IMR-90 (cell line): ENCODE measurements at places on chromosomes 1 and 21.

DNA sequence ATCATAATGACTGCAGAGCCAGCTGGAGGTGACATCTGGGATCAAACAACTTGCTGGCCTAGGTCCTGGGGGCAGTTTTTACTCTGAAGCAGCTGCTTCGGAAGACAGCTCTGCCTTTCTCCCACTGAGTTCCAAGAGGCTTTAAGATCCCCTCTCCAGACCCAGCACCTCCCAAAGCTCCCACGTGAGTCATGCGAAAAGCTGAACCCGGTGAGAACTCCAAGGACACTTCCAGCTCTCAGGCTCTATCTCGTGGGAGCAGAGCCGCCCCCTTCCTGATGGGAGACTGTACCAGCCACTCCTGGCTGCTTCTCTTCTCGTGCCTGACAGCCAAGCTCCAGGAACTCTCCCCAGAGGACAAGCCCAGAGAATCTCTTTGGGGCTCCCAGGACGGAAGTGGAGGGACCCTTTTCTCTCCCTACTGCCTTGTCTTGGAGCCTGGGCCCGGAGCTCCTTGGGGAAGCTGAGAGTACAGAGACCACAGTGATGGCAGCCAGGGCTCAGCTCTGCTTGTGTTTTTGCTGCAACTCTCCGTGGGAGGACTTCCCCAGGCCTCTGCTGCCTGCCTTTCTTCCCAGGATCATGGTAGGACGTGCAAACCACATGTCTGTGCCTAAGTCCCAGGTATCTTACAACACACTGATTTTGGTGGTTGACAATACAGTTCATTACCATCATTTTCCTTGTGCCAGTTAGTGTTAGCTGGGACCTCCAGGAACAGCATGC is 40.6 kb downstream of the STUM start:
- no peak for DNase-seq

GRCh38 chr1:65230731-65231481 is 78.4 kb upstream of the DNAJC6 start:
- DNase-seq, result no peak

DNA sequence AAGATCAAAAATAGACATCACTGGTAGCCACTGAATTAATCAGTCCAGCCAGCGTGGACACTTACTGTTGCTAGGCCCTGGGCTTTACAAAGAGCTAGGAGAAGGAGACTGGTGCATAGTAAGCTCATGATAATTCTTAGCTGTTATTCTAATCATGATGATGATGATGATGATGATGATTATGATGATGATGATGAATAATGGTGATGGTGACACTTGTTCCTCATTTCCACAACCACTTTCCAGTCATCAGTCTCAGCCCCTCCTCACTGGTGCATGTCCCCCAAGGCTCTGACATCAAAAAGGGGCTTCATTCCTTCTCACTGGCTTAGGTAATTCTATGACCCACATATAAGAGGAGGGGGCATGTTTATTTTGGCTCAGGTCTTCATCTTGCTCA is 701.0 kb downstream of the PTPRU start:
- DNase-seq, result no peak

- DNase-seq, result no peak
These were observed 40.9 kb upstream of the RGS1 start for GRCh38 chr1:192534666-192535065.

DNA sequence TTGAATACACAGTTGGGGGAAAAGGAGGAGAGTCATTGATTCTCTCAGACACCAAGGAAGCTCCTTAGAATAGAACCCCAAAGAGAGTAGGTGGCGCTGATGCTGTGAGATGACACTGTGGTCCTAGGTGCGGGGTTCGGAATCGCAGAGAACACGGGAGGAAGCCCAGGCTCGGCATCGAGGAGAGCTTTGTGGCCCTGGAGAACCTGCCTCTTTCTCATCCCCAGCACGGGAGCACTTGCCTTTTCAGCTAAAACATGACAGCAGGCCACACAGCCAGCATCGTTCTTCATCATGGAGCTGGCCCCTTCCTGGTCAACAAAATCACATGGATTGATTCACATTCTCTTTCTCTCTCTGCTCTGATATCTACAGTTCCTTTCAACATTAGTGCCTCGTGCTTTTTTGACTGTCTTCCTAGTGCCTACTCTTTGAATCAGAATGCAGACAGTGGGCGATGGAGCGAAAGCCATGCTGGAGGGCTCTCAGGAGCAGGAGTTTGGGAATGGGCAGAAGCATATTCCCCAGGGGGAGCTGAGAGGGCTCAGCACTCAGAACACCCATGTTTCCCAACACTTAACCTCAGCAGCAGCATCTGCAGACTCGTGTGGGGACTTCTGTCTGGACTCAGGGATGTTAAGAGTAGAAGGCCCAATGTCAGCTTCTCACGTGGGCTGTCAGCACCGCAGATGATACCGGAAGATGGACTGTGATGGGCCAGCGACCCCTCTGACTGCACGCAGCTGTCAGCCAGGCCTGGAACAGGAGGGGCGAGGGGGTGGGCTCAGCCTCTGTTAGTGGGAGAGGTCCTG is 539.4 kb downstream of the KIF26B start:
- DNase-seq, result no peak

GRCh38 chr1:6342056-6342455 is 51.5 kb downstream of the ACOT7 start:
- DNase-seq, result no peak

- DNase-seq, result peak; percentile 72
These were observed 273.1 kb downstream of the DPYD start for GRCh38 chr1:97647776-97648175.

GRCh38 chr1:70993798-70994197 is 53.8 kb downstream of the PTGER3 start:
- DNase-seq, result no peak

- DNase-seq, result no peak
These were observed 132.4 kb upstream of the KLHDC7A start for GRCh38 chr1:18348354-18348753.

GRCh38 chr1:117138561-117138960 is 17.0 kb upstream of the TRIM45 start:
- DNase-seq, result no peak

- DNase-seq, result no peak
These were observed 72.9 kb downstream of the UBE2T start for GRCh38 chr1:202268817-202269216.

DNA sequence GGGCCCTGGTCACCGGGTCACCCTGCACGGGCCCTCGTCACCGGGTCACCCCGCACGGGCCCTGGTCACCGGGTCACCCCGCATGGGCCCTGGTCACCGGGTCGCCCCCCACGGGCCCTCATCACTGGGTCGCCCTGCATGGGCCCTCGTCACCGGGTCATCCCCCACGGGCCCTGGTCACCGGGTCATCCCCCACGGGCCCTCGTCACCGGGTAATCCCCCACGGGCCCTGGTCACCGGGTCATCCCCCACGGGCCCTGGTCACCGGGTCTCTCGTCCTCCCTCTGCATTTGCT is 77.6 kb downstream of the RIPK4 start:
- DNase-seq, result no peak

GRCh38 chr1:8015036-8015808 is 10.9 kb downstream of the ERRFI1 start:
- peak; percentile 89 for DNase-seq

DNA sequence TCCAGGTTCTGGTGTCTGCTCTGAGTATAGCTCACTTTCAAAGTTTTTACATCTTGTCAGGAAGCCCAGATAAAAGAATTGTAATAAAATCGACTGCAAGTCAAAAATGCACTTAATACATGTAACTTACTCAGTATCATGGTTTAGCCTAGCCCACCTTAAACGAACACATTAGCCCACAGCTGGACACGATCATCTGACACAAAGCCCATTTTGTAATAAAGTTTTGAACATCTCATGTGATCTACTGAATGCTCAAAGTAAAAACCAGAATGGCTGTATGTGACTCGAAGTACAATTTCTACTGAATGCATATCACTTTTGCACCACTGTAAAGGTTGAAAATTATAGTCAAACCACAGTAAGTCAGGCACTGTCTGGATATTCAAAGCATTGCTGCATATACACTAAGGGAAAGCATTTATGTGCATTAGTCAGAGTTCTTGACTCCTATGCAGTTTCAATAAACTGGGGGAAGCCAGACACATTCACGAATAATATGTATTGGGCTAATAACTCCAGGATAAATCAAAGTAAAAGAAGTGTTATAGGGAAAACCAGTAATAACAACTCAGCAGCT is 12.2 kb upstream of the TDRD10 start:
- no peak for DNase-seq

DNA sequence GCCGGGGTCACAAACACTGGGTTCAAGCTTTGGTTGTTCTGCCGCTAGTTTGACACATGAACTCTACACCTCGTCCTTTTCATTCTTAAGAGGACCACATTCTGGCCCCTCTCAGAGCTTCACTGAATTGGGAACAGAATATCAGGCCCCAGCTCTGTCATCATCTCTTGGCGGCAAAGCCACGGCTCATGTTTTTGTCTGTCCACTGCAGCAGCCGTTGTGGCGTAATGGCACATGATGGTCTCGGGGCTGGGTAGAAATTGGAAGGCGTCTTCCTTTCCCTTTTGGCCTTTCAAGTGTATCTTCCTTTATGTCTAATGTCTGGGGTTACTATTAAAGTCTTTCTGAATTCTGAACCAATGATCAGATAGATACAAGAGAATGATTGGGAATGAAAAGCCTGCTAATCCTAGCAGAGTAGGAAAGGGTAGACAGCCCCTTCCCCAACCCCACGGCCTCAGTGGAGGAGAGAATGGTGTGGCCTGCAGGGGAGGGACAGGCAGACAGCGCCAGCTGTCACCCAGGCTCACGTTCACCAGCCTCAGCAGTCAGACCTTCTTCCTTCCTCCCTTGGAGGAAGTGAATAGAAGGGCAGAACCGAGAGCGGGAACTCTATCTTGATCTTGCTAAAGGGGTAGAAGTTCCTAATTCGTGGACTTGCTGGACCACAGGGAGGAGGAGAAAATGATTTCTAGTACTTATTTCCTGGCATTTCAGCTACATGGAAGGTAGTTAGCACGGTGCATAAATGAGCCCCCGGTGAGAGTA is 498.1 kb downstream of the KIF26B start:
- no peak for DNase-seq

DNA sequence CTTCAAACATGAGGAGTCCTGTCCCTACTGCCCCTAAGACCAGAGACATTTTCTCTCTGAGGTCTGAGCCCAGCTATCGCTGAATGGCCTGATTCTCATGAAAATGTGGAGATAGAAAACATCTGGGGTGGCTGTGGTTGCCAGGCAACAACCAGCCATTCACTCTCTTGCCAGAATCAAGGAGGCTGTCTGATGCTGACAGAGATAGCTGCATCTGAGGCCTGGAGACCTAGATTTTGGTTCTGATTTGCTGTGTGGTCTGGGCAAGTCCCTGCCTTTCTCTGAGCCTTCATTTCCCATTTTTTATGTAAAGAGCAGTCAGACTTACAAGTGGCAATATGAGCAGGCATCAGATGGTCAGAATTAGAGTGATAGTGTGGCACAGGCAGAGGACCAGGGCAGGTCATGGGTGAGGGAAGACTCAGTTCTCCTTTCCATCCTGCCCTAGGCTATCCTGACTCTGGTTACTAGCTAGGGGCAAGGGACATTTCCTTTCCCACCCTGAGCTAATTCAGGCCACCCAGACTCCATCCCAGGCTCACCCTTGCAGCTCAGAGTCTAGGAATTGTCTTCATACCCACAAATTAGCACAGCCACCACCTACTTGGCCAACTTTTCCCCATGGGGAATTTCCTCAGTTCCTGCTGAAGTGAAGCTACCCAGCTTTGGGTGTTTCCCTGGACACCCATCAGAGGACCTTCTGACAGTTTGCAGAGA is 20.0 kb upstream of the RNF19B start:
- peak; percentile 74 for DNase-seq

- DNase-seq, result no peak
These were observed 12.4 kb downstream of the GJA5 start for GRCh38 chr1:147747966-147748365.

- no peak for DNase-seq
These were observed 98.0 kb downstream of the FGGY start for GRCh38 chr1:59394706-59395425.

- DNase-seq, result peak; percentile 29
These were observed 137.9 kb upstream of the UBE2U start for GRCh38 chr1:64065571-64065970.

DNA sequence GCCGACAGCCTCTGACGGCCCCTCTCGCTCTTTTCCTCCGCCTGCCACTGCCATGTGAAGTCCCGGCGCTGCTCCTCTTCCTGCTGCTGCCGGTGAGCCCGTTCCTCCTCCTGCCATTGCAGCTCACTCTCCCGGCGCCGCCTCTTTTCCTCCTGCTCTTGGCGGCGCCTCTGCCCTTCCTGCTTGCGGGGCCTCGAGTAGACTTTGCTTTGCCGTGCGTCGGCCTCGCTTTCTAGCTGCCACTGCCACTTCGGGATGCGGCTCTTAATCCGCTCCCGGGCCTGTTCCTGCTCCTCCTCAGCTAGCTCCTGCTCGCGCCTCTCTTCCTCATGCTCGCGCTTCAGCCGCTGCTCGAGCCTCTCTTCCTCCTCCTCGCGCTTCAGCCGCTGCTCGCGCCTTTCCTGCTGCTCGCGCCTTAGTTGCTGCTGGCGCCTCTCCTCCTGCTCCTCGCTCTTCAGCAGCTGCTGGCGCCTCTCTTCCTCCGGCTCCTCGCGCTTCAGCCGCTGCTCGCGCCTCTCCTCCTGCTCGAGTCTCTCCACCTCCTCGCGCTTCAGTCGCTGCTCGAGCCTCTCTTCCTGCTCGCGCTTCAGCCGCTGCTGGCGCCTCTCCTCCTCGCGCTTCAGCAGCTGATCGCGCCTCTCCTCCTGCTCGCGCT is 4.3 kb downstream of the TCHH start:
- peak; percentile 36 for DNase-seq

GRCh38 chr1:152048416-152049009 is 11.7 kb upstream of the S100A11 start:
- no peak for DNase-seq

DNA sequence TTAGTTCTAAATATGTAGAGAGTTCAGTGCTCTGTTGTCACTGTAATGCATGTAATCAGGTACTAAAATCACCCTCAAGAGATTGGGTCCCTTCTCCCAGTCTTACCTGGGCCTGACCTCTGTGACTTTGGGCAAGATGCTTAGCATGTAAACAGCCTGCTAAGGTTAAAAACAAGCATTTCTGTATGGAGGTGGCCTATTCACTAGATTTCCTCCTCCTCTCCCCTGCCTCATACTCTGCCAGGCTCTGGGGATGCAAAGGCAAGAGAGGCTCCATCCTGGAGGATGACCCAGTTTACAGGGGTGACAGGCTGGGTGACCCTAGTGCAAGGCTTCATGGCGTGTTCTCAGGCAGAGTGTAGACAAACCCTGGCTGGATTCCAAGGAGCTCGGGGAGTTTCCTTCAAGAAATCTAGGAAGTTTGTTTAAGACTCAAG is 28.8 kb downstream of the VANGL2 start:
- no peak for DNase-seq

GRCh38 chr1:236281654-236282424 is at the start of gene ERO1B:
TSS of gene ERO1B (minus strand) at chr1:236281958. CDS start at chr1:236281783, 175 bp downstream.
- DNase-seq, result peak; percentile 90

- no peak for DNase-seq
These were observed 7.5 kb upstream of the CYP4A11 start for GRCh38 chr1:46948629-46949416.

- peak; percentile 51 for DNase-seq
These were observed 68.9 kb downstream of the IFI44 start for GRCh38 chr1:78718566-78718965.

DNA sequence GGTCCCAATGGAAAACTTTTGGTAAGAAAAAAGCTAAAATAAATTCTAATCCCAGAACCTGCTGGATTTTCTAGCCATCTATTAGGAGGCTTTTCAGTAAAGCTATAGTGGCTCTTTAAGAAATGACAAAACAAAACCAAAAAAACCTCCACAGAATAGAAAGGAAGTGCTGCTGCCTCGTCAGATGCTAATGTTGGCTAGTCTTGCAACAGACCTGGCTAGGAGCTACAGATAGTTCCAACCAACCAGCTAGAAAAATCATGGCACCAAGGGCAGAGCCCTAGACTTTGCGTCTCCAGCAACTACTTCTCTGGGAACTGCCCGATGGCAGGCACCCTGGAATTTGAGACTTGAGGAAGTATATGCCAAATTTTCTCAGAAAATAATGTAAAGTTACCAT is 7.6 kb downstream of the CD101 start:
- no peak for DNase-seq
